ENCODE measurements at places on chromosomes 2 and 18.
A peak's percentile ranks its signal among the peaks of the same experiment; 100 is the strongest.

- DNase-seq, result no peak
These were observed 664.2 kb downstream of the ARHGAP15 start for GRCh38 chr2:143793381-143793780.

GRCh38 chr18:37559194-37559593, 6.4 kb downstream of the CELF4 start:
- DNase-seq, result no peak

DNA sequence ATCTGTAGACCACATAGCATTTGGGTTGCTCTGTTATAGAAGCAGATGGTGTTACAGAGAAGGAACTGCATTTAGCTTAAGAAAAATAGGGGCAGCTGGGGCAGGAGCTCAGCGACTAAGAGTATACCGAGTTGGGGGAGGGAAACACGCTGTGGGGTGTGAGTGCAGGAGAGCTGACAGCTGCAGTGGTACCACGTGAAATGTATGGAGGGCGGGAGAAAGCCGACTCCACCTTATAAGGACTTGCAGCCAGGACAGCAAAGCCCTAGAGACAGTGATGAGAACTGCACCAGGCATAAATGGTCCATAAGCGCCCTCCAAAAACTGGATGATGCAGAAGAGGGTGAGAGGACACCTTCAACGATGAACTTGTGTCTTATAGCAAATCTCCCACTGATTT, 237.6 kb downstream of the PRKCE start:
- DNase-seq, result no peak

GRCh38 chr18:49564518-49564834, 2.6 kb downstream of the LIPG start:
- no peak for DNase-seq

DNA sequence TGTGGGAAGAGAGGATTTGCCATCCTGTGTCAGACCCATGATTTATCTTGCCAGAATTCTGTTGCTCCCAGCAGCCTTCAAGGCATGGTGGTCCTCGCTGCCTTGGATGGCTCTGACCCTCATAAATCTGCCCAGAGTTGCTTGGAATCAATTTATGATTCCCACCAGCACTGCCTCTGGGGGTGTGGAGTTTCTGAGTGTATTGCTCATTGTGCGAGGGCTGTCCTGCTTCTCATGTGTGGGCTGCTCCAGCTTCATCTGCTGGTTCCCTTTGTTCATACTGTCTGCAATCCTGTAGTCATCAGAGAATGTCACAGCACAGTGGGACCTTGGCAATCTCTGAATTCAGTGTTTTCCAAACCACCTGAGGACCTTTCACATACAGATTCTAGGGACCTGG, 139.8 kb downstream of the CLIP4 start:
- no peak for DNase-seq

DNA sequence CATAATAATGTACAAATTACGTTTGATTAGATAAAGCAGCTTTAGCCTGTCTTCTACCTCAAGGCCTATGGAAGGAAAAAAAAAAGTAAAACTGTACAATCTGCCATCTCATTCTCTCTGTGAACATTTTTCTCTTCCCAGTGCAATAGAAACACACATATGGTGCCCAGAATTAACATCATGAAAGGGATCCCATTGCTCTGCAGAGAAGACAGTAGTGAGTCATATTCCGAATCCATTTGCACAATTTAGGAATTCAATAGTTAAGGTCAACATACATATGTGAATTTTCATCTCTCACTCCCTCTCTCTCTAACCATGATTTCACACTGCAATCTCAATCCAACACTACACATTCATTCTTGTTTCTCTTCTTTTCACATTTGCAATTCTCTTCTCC, 640.9 kb upstream of the SOX11 start:
- DNase-seq, result no peak

- DNase-seq, result peak; percentile 6
These were observed 34.5 kb upstream of the GRB14 start for GRCh38 chr2:164655750-164656149.
